ENCODE measurements at places on chromosomes 1 and 21.

GRCh38 chr1:119893238-119893791 lies 3.0 kb downstream of the ADAM30 start:
- DNase-seq = no peak

- no peak for DNase-seq
Measured at GRCh38 chr1:12435639-12436344, 182.2 kb downstream of the DHRS3 start.

- no peak for DNase-seq
Measured at GRCh38 chr1:12080156-12080555, 17.1 kb downstream of the TNFRSF8 start.

DNA sequence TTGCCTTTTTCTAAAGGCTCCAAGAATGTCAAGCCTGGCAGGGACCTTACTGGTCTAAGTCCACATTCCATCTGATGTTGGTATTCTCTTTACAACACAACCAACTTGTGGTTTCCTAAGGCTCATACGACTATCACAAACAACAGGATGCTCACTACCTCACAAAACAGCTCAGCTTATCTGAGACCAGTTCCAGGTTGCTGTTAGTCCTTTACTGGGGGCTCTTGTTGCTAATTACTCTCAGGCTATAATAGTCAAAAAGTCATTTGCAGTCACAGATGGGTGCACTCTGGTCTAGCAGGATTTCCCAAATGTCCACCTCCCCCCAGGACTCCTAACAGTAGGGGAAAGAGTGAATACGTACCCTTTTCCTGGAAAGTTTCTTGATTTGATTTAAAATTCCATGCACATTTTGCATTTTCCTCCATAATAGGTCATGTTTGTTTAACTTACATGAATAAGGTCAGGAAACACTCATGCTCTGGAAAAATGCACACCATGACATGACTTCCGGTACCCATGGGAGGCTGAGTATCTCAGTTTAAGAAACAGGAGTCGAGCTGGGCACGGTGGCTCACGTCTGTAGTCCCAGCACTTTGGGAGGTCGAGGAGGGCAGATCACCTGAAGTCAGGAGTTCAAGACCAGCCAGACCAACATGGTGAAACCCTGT lies 16.0 kb downstream of the LCK start:
- no peak for DNase-seq

DNA sequence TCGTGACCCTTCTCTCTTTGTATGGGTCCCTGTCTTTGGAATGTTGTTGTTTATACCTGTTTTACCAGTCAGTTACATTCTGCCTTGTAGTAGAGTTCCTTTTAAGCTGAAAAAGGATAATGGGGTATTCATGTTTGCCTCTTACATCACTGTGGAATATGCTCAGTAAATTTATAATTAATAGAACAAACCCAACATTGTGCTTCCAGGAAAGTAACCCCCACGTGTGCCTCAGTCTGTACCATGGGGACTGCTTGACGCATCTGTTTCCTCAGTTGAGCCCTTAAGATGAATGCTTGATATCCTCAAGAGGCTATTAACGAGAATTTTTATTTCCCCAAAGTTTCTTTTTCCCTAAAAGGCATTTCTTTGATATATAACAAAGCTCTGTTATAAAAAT lies 73.4 kb downstream of the ST6GALNAC3 start:
- DNase-seq = peak; percentile 38

DNA sequence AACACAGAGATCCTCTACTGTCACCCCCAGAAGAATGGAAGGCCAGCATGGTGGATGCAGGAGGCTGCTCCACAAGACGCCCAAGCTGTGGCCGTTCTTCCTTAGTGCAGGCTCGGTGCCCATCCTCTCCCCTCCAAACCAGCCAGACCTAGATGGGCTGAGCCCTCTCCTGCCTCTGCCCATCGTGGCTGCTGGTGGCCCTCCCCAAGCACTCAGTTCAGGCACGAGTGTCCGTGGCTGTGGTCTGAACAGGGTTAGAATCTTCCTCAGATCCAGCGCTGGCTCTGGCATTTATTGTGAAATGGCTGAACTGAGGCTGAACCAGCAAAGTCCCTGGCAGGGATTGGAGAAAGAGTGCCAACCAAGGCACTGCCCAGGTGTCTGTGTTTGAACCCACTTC lies 59.5 kb downstream of the TRIM11 start:
- DNase-seq = no peak

DNA sequence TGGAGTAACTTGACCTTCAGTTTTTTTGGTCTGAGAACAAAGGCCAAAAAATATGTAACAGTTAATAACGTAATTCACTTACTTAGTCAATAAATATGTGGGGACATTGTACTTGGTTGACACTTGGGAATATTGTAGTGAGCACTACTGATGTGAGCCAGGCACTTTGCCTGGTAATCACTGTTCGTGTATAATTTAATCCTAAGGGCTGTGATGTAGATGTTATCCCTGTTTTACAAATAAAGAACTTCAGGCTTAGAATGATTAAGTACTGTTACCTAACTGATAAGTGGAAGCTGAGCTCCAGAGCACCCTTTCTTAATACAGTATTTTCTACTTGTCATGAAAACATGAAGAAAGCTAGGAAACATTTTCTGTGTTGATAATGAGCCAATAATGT lies 28.0 kb downstream of the PTBP2 start:
- DNase-seq = no peak

GRCh38 chr1:3518256-3518655 lies 63.8 kb downstream of the ARHGEF16 start:
- no peak for DNase-seq

DNA sequence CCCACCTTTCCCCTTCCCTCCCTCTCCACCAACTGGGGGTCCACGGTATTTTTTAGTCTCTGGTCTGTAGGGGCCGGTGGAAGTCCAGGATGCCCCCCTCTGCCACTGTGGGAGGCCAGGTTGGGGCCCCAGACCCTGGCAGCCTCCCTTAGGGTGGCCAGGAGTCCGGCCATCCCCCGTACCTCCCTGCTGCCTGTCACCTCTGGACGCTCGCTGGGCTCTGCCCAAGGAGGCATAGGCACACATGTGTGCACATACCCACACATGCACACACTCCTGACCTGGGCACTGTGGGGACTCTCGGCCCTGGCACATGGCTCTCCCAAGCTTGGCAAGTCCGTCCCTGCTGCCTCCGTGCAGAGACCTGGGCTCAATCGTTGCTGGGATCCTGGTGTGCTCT lies 53.0 kb downstream of the DISP3 start:
- no peak for DNase-seq
